OCI-M1 (cell line): ENCODE measurements at places on chromosomes 5 and 9.

DNA sequence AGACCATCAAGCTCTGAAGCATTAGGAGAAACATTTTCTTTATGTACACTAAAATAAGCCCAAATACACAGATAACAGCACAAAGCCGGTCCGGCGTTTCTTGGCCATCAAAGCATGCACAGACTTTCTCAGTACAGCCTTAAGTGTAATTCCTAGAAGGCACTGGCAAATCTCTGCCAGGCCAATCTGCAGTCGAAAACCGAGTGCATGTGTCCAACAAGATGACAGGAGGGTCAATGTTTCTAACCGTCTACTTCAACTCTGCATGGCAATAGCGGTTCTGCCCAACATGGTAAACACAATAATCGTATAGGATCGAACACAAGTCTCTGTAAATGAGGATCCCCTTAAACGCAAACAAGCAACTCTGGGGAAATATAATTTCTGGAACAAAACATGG lies 1.1 kb downstream of the ARL15 start:
- peak; percentile 80 for DNase-seq

DNA sequence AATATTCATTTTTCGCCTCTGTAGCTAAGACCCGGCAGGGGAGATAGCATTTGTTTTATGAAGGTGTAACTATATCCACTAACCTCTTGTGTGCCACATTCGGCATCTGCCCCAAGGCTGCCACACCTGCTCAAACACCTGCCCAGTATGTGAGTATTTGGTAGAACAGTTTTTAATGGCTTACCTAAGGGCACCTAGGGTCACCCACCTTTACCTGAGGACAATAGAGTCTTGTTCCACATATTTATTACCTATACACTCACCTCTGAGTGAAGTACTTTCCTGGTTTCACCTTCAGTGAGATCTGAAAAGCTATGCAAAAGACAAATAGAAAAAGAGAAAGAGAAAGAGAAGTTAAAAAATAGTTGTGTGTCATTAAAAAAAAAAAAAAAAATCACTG lies 68.0 kb upstream of the PIP5K1B start:
- DNase-seq, result no peak

- DNase-seq, result peak; percentile 12
These were observed 409.2 kb downstream of the CETN3 start for GRCh38 chr5:90000351-90000750.

GRCh38 chr5:117182104-117182503 lies 607.5 kb upstream of the SEMA6A start:
- DNase-seq, result no peak
